ENCODE measurements at places on chromosomes 12 and 14. TPM values are rescaled to one million over a fixed set of nuclear protein-coding genes. Genes with fewer than 3 reads are reported as not detected.

DNA sequence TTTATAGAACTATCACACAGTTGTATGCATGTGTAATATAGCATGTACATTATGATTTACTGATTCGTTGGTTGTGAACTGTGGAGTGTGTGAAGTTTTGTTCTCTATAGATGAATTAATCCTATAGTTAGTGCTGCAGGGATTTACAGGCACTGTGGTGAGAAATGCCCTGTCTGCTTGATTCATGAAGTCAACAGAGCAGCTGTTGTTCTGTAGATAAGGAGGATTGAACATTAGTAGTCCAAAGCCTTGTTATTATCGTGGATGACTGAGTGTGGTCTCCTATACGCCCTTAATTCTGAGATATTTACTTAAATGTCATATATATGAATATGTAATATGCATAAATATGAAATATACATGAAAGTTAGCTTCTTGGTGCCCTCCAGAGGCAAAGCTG lies 98.3 kb downstream of the DNAH10 start:
- no peak for DNase-seq

DNA sequence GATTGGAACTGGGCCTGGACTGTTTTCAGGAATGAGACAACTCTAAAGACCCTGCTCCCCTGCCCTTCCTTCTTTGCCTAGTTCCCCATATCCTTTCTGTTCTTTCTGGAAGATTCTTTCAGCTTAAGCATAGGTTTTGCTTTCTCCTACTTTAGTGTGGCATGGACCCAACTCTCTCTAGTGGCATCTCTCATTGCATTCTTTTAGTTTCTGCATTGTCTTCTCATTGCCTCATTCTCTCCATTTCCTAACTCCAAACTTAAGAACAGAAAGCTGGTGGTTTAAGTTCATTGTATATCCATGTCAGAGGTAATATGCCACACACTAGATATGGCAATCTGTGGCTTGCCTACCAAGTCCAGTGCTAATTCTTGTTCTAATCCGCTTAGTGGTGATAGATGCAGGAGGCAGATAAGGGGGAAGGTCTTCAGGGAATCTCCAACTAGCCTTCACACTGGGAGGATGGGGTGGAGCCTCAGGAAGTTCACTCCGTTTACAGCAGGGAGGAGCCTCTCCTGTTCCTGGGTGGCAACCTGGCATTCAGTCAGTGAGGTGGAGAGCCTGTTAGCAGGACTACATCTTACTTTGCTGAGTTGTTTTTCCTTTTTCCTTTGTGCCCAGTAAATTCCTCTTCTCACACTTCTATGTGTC lies 165.1 kb upstream of the LMNTD1 start:
- DNase-seq, result no peak

DNA sequence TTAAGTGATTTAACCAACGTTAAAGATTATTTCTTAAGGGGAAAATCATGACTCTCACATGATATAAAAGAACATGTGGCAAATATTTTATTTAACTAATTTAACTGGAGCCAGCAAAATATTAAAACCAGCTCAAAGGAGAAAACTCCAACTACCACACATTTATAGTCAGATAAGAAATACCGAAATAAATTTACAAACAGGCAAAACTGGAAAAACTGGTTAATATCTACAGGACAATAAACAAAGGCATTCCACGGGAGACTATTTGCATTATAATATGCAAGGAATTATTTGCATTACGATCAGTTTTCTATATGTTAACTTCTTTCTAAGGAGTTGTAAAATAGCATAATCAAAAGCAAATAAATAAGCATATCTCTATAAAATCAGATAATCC lies 13.8 kb upstream of the BCL2L14 start:
- DNase-seq, result no peak

DNA sequence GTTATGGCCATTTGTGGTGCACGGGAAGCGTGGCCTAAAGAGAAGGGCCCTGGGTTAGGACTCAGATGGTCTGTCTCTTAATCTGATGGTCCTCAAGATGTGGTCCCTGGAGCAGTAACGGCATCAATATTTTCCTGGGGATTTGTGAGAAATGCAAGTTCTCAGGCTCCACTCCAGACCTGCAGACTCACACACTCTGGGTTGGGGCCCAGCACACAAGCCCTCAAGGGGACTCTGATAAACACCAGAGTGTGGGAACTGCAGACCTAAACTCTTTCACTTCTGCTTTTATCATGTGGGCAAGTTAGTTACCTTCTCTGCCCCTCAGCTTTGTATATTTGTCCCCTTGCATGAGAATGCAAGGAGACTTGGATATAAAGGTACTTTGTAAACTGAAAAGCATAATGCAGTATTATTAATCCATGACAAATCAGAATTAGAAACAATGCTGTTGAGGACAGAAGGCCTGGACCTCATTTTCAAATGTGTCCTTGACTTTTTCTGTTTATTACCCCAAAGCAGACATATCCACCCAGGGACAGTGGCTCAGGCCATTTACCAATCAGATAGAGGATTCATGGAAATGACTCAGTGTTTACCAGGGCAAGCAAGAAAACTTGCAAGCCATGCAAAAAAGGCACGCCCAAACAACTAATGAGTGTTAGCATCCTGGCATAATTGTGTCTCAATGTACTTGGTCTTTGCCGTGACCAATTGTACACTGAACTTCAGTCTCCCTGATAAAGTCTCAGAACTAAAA lies 157.0 kb downstream of the ASCL1 start:
- no peak for DNase-seq

GRCh38 chr14:23162005-23162404 lies 21.5 kb downstream of the SLC7A8 start:
- no peak for DNase-seq

- no peak for DNase-seq
These were observed 31.1 kb upstream of the ANO2 start for GRCh38 chr12:5976196-5976595.

GRCh38 chr14:50352584-50352983 lies 40.5 kb downstream of the DMAC2L start:
- no peak for DNase-seq

DNA sequence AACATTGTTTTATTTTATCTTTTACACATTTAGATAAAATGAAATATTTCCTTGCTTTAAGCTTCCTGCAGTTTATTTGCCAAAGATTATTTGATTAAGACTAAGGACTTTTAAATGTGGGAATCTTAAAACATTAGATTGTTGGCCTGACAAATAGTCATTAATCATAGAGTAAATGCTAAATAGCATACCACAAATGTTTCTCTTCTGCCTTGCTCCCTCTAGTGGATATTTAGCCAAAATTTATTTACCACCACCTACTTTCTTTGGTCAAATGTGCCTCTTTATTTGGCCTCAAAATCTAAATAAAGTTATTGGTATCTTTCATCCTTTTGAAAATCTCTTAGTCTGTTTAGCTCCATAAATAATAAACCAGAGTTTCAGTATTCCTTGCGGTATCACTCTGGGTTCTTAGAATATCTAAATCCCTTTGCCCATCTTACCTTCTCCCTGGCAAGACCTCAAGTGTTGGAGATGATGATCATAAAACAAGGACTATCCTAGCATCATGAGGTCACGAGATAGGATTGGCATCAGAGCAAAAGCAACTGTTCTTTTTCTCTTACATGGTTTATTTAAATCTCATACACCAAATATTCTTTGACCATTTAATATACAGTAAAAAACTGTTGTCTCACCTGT lies 150.6 kb upstream of the AEBP2 start:
- no peak for DNase-seq

GRCh38 chr12:122836027-122836921 lies 1.0 kb downstream of the HIP1R start:
- DNase-seq, result no peak

DNA sequence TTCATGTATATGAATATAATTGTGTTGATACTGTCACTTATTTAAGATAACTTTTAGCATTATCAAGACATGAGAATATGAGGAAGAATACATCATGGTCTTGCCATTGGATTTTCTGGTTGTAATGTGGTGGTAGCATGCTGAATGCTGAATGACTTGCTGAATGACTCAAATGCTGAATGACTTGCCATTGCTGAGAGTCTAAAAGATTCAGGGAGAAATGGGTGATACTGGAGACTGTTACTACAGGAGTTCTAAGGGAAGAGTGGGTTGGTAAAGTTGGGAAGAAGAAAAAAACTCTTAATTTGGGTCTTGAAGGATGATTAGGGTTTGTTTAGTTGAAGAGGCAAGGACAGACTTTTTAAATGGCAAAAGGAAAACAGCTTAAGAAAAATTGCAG lies 72.1 kb upstream of the MANSC4 start:
- DNase-seq, result no peak

DNA sequence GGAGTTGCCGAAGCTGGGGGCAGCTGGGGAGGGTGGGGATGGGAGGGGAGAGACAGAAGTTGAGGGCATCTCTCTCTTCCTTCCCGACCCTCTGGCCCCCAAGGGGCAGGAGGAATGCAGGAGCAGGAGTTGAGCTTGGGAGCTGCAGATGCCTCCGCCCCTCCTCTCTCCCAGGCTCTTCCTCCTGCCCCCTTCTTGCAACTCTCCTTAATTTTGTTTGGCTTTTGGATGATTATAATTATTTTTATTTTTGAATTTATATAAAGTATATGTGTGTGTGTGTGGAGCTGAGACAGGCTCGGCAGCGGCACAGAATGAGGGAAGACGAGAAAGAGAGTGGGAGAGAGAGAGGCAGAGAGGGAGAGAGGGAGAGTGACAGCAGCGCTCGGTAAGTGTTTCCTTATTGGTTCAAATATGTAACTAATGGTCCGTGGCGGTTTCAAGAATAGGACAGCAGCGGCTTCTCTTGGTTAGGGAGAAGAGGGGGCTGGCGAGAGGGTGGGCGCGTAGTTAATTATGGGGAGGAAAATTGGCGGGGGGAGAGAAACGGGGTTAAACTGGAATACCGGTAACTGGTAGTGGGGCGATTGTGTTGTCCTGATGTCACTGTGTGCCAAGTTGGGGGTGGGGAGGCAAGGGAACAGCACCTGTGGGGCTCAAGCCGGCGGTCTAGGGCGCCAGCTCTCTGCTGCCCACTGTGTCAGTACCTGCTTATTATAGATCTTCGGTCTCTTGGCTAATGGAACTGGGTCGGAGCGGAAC lies 8.4 kb downstream of the HOXC8 start:
- no peak for DNase-seq

DNA sequence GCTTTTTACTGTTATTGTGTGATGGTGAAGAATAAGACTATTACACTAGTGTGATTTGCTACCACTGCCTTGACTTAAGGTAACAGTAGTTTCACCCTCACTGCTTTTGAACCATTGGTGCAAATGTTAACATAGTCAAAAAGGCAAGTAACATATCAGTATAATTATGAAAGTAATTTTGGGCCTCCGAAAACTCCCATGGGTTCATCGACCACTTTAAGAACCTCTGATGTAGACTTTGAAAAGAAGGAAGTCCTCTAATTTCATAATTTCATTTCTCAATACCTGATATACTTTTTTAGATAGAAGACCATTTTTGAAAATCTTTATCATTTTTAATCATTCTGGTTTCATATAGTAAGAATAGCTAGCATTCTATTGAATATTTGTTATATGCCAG lies 57.7 kb downstream of the ETNK1 start:
- DNase-seq, result no peak

GRCh38 chr14:102523200-102523568 lies 13.6 kb upstream of the ANKRD9 start:
- DNase-seq, result no peak

DNA sequence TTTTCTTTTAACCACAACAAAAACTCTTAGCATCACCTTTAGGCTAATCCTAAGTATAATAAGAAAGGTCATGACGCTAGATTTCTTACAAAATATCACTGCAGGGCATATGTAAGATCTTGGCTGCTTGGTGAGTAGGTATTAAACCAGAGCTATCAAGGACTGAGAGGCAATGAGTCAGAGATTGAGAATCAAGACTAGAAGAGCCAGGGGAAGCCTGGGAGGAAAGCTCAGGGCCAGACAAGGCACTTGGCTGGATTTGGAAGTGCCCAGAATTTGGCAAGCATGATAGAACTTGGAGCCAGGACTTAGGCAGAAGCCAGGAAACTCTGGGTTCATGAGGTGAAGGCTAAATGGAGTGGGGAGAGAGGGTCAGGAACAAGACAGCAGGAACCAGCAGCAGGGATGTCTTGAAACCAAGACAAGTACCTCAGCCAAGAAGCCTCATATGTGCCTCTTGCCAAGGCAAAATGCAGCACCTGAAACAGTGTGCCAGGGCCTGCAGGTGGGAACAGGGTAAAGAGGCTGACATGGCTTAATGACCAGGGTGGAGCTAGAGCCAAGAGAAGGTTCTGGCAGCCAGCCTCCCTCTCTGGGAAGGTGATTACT lies 49.9 kb downstream of the PTHLH start:
- no peak for DNase-seq

GRCh38 chr12:16385782-16386646 lies 38.6 kb downstream of the MGST1 start:
- DNase-seq, result no peak

GRCh38 chr12:95440401-95440800 lies 33.6 kb upstream of the METAP2 start:
- DNase-seq, result no peak

GRCh38 chr12:10067942-10068341 lies 30.8 kb downstream of the CLEC1A start:
- no peak for DNase-seq

GRCh38 chr14:103131580-103131979 lies 8.3 kb downstream of the TNFAIP2 start:
- DNase-seq, result no peak

DNA sequence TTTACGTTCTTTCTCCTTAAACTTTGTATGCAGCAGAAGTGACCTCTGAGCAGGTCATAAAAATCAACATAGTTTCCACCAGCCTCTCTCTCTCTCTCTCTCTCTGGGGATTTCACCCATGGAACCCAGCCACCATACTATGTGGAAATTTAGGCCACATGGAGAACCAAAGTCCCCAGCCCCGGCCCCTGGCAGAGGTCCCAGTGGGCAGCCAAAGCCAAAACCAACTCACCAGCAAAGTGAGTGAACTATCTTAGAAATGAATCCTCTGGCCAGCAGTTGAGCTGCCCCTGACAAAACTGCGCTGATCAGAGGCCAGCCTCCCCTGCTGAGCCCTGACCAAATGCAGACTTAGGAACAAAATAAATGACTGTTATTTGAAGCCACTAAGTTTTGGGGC lies 9.2 kb downstream of the DUSP6 start:
- DNase-seq, result peak; percentile 78

GRCh38 chr12:93657071-93657470 lies 20.1 kb upstream of the CRADD start:
- no peak for DNase-seq

- DNase-seq, result no peak
These were observed 50.2 kb downstream of the RAB35 start for GRCh38 chr12:120066341-120066740.

- no peak for DNase-seq
These were observed 53.9 kb upstream of the AP4S1 start for GRCh38 chr14:30971586-30971985.

- DNase-seq, result no peak
These were observed 1.0 kb upstream of the KRAS start for GRCh38 chr12:25251769-25252168.

- no peak for DNase-seq
These were observed 78.0 kb downstream of the NOC4L start for GRCh38 chr12:132222096-132222807.

- no peak for DNase-seq
These were observed 83.2 kb downstream of the MYRFL start for GRCh38 chr12:69908203-69908602.

The ANO4 gene
- 0.47 TPM for total RNA-seq

The POTEM gene
- total RNA-seq, result not detected

The ESR2 gene
- 0.30 TPM for total RNA-seq

The POTEG gene
- total RNA-seq, result not detected

The CHGA gene
- total RNA-seq, result not detected

The ASB2 gene
- total RNA-seq, result 187 TPM

The CLEC6A gene
- not detected for total RNA-seq

The EPS8 gene
- total RNA-seq, result 46.9 TPM
